Calu3 (cell line): ENCODE measurements at places on chromosomes 11 and 22.

DNA sequence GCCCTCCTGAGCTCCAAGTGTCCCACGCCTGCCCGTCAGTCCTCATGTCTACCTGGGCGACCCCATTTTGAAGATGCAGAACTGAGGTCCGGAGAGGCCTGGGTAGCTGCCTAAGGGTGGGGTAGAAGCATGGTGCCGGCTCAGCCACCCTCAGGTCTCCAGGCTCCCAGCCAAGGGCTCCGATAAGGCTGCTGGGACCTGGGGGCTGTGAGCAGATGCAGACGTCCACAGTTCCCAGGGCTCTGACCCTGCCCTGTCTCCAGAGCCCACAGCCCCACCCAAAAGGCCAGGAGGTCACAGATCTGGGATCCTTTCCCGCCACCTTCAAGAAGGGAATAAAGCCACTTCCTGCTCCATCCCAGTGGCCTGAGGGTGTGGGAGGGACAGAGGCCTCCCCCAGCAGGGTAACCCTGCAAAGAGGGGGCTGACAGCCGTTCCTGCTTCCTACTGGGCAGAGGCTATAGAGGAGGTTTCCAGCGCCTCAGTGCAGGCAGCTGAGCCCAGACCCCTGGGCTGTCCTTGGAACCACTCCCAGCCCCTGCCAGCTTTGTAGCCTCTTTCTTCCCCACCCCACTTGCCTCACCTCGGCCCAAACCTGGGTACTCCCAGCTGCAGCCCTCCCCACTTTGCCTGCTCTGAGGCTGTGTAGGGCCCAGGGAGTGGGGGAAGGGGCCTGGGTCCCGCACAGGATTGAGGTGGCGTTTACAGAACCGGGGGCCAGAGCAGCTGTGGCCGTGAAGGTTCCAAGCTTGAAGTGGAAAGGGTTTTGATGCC lies 85.5 kb downstream of the CDKN1C start:
- no peak for DNase-seq

DNA sequence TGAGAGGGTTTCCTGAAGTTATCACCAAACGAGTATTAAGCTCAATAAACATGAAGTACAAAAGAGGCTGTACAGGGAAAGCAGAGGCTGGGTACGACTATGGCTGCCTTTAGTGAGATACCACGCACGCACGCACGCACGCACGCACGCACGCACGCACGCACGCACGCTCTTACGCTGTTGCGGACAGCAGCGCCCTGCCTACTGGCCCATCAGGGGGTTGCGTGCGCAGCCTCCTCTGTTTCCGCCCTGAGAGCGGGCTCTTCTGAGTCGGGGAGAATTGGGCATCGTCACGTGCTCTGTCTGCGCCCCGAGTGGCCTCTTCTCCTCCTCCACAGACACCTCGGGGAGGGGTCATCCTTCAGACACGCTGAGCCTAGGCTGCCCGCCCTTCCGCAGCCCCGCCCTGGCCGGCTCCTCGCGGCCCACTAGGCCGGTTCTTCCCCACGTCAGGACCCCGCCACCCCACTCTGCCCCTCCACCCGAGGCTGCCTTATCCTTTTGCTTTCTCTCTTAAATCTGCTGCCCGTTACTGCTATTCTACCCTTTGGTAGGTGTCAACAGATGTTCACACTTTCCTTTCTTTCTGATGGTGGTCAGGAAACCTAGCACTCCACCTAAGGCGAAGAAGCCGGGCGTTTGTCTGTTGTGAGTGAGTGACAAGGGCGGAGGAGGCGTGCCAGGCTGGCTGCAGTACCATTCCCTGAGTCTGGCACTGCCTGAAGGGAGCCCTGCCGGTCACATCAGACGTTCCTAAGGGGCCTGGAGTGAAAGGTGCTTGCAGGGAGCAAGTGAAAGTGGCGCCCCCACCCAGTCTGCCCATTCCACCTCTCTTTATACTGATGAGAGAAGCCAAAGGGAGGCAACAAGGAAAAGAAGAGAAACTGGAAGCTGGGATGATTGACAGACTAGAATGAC lies 300.4 kb upstream of the B3GAT1 start:
- DNase-seq: no peak

DNA sequence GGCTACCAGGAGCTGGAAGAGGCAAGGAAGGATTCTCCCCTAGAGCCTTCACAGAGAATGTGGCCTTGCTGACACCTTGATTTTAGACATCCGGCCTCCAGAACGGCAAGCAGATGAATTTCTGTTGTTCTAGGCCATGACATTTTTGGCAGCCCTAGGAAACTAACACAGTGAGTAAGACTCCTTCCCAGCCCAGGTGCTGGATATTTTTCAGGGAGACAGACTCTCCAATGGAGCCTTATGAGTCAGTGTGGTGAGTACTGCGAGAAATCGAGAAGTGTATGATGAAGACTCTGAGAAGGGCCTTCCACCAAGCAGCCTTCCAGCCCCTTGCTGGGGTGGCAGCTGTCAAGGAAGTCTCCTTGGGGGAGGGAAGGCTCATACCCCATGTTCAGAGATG lies 114.4 kb downstream of the OSBP2 start:
- no peak for DNase-seq

DNA sequence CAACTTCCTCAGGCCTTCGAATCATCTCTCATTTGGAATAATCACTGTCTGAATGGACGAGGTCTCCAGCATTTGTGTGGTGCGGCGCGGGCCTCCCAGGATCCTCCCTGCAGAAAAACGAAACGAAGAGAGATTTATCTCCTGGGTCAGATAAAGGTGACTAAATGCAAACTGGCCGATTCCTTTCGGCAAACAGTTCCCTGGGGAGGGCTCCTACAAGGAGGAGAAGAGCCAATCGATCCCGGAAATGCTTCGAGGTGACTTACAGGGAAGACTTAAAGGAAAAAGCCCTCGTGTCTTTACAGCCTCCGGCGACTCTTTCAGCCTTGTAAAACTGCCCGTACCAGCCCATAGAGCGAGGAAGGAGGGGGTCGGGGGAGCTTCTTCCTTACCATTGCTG lies 126.5 kb downstream of the MIAT start:
- DNase-seq: peak; percentile 5

DNA sequence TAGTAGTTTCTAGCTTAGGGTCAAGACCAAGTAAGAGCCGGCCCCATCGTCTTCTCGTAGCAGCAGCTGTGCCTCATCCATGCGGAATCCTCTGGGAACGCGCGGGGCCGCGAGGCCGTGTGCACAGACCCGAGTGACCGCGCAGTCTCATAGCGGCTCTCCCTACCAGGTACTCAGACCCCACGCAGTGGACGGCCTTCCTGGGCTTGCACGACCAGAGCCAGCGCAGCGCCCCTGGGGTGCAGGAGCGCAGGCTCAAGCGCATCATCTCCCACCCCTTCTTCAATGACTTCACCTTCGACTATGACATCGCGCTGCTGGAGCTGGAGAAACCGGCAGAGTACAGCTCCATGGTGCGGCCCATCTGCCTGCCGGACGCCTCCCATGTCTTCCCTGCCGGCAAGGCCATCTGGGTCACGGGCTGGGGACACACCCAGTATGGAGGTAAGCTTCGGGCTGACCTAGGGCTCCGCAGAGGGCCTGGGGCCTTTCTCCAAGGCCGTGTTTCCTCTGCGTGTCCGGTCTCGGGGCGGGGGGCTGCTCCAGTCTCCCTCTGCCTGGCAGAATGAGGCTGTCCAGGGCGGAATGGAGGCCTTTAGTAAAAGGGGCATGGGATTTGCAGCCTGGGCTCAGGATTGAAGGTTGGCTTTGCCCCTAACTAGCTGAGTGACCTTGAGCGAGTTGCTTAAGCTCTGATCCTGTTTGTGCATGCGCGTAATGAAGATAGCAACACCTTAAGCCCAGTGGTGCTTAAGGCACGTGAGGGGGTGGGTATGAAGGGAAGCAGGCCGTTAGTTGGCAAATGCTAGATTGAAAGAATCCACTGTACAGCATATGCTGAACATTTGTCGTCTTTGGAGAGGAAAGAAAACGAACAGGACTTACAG lies 48.9 kb downstream of the ST14 start:
- no peak for DNase-seq

DNA sequence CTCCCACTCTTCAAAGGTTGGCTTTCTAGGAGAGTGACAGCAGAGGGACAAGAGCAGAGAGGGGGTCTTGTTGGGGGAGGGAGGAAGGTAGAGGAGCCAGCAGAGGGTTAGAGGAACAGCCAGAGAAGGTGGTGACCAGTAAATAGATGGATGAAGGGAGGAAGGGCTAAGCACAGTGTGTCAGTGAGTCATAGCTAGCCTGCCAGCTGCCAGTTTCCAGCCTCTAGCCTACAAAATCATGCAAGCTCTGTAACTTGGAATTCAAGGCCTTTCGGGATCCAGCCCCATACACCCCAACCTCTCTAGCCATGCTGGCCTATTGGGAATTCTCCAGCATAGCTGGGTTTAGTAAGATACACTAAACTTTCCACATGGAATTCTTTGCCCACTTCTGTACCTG lies 147.4 kb upstream of the TEAD1 start:
- no peak for DNase-seq
